ENCODE measurements at places on chromosomes 7 and 10.
A peak's percentile ranks its signal among the peaks of the same experiment; 100 is the strongest.

- no peak for DNase-seq
Measured at GRCh38 chr7:138898255-138898654, 82.9 kb downstream of the KIAA1549 start.

GRCh38 chr7:70044064-70044463, 445.8 kb downstream of the AUTS2 start:
- DNase-seq: no peak

DNA sequence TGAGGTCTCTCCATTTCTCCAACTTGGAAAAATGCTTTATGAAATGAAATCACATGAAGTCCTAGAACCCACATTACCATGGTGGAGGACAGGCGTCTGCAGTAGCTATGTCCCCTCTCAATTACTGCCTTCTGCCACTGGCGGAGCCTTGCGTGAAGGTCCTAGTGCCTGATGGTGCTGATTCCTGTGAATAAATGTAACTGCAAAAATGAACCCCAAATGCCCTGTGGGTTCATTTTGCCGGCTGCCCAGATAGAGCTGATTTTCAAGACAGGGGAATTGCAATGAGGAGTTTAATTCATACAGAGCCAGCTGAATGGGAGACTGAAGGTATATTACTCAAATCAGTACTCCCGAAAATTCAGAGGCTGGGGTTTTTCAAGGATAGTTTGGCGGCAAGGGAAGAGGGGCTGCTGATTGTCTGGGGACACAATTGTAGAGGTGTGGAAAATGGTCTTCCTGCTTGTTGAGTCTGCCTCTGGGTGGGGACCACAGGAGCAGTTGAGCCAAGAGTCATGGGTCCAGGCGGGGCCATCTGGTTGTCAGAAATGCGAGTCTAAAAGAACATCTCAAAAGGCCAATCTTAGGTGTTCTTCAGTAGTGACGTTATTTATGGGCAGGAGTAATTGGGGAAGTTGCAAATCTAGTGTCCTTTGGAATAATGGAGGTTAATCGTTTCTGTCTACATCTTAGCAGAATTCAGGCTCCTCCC, 13.5 kb downstream of the PRF1 start:
- no peak for DNase-seq

DNA sequence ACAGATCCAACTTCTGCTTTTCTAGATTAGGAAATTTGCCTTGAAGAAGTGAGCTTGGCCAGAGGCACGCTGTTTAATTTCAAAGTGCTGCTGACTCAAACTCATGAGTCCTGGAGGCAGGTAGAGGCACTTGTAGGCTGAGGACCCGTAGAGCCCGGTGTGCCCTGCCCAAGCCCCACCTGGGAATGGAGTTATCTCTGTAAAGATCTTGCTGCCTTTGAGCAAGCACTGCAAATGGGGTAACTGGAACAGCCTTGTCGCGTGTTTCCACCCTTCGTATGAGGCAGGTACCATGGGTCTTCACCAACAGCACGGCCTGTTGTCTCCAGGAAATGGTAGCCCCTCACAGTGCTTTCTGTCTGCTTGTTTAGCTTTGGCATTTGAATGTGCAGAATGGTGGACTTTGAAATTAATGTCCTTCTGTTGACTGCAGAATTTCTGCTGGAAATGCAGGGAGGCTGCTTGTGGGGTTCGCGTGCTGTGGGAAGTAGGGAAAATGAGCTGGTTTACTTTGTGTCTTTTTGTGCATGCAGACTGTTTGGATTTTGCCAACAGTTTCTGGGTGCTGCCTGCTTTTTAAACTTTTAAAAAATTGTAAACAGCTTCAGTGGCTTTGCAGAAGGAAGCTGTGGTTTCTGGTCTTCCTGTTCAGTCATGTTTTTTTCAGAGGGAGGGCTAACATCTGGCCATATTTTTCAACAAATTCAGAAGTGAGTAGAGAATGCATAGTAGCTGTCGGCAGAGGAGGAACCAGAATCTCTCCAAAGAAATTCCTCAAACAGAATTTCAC, 27.2 kb downstream of the CCM2 start:
- DNase-seq: no peak

DNA sequence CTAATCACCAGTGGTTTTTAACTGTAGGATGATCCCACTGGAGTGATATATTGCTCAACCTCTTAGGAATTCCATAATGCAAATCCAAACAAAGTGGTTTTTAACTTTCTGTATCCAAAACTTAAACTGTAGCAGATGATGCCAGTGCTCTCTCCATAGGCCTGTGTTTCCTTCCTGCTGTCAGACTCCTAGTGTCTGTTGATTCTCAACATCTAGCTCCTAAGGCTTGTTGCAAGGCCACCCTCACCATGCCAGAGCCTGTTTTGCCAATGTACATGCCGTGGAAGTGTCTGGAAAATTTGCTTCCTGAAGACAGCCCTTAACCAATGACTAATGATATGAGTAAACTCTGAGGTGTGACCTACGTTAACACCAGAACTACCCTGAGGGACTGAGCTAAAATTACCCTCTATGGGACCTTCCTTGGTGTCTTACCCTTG, 39.3 kb downstream of the C1GALT1 start:
- DNase-seq: no peak

DNA sequence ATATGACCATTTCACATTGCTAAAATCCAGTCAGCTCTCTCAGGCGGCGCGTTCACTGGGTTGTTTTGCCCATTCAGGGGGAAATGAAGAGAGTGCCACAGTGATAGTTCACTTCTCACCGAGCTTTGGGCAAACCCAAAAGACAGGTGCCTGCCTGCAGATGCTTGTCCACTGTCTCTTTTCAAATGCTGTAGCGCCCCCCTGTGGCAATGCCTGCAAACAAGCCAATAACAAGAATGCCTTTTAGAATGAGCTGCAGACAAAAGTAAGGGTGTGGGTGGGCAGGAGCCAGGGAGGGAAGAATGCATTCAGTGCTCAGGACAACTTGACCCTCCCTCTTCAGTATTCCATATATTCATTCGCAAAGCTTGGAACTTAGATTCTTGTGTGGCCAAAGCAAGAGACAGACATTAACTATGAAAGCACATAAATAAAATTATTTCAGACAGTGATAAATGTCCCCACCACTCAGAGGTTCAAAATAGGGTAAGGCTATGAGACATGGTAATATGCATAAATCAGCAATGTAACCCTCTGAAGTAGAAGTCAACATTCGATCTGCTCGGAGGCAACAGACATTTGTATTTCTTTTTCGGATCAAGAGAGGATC, 86.9 kb downstream of the JAZF1 start:
- peak; percentile 32 for DNase-seq

- DNase-seq: no peak
Measured at GRCh38 chr7:55144333-55145317, 125.8 kb downstream of the EGFR start.

DNA sequence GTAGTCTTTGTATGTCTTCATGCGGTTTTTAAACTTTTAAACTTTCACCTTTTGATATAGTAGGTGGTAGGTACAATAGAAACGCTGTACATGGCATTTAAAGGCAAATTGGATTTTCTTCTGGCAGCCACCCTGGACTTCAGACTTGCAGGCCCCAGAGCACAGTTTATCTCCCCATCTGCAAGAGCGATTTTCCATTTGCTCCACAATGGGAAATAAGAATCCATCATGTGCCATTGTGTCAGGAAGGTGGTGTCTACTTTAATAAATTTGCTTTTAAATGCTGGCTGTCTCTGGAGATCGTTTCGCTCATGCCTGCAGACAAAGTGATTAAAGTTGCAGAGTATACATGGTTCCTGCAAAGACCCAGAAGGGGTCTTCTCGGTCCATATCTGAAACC, 38.9 kb downstream of the UNC5B start:
- no peak for DNase-seq

- no peak for DNase-seq
Measured at GRCh38 chr10:42984035-42984610, 92.7 kb upstream of the RET start.

DNA sequence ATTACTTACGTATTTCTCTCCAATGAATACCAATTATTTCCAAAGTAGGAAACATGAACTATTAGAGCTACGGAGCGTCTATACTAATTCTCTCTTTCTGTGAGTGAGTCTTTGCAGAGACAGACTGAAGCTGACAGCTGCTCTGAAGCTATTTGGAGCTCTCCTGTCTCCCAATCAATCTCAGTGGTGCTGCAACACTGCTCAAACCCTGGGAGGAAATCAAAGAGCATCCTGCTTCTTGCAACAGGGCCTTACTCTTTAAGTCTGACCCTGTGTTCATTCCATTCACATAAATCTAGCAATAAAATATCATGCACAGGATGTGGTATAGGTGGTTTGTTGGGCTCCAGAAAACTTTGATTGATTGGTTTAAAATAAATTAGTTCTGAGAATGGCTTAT, 685.7 kb upstream of the IGFBP3 start:
- DNase-seq: no peak

GRCh38 chr7:38846280-38846679, 62.7 kb downstream of the VPS41 start:
- no peak for DNase-seq

GRCh38 chr7:148589640-148590039, 926 bp upstream of the C7orf33 start:
- no peak for DNase-seq

DNA sequence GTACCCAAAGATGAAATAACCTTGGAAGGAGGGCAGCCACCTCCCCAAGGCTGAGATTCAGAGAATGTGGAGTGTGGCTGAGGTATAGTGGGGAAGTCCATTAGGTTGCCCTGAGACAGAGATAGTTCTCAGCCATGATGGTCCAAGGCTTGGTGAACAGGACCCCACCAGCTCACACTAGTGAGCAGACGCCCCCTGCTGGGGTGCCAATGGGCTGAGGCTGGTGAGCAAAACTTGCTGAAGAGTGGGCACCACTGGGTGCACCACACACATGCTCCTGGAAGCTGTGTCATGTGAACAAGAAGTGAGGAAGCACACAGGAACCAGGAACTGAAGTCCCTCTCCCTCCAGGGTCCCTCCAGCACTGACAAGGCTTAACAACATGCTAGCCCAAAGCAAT, 8.9 kb downstream of the FBXL13 start:
- DNase-seq: peak; percentile 31

DNA sequence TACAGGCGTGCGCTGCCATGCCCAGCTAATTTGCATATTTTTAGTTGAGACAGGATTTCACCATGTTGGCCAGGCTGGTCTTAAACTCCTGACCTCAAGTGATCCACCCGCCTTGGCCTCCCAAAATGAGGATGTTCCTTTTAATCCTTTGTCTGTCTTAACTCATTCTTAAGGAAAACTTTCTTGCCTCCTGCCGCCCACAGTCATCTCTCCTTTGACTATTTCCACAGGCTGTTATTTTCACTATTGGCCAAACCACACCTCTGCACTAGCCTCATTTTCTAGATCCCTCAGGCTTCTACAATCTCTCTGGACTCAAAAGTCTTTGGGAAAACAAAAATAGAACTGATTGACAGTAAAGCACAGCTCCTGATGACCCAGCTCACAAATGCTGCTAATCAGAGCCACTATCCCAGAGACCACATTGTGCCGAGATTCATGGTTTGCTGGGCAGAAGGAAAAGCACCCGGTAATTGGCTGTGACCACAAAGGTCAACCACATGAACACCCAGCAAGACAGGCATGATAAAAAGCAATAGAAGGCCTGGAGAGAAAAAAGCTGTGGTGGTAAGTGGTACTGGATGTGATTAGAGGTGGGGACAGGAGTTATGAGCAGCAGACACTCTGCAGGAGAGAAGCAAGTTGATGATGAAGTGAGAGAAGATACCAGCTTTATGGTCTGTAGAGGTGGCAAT, 44.1 kb upstream of the ZNRF2 start:
- no peak for DNase-seq

GRCh38 chr10:9437131-9437530, 1382.6 kb downstream of the GATA3 start:
- no peak for DNase-seq

- no peak for DNase-seq
Measured at GRCh38 chr7:150979713-150980390, 1.7 kb upstream of the KCNH2 start.

GRCh38 chr10:62817121-62817765, 1.1 kb upstream of the EGR2 start:
- peak; percentile 52 for DNase-seq

- DNase-seq: no peak
Measured at GRCh38 chr7:142461437-142461836, 203.6 kb upstream of the PRSS58 start.

GRCh38 chr7:43123457-43123856, 11.0 kb downstream of the HECW1 start:
- no peak for DNase-seq

- DNase-seq: no peak
Measured at GRCh38 chr7:158824028-158824427, 5.3 kb downstream of the ESYT2 start.

- DNase-seq: no peak
Measured at GRCh38 chr10:50216894-50217293, 34.4 kb downstream of the ASAH2 start.

GRCh38 chr7:93015101-93015778, 102.5 kb downstream of the SAMD9 start:
- DNase-seq: no peak

GRCh38 chr7:106421181-106421762, 136.5 kb upstream of the NAMPT start:
- no peak for DNase-seq

DNA sequence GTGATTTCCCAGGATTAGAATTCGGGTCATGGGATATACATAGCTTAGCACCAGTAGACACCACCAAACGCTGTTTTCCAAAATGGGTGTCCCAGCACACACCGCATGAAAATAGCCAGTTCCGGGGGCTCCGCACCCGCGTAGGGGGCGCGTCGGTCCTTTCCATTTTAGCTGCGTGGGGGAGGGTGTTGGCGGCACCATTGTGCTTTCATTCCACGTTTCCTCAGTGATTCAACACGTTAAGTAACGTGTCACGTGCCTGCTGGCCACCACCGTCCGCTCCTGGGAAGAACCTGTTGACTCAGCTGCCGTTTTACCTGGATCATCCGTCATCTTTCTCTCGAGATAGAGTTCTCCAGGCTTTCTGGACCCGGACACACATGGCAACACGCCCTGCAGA, 25.6 kb upstream of the ADGRA1 start:
- no peak for DNase-seq

DNA sequence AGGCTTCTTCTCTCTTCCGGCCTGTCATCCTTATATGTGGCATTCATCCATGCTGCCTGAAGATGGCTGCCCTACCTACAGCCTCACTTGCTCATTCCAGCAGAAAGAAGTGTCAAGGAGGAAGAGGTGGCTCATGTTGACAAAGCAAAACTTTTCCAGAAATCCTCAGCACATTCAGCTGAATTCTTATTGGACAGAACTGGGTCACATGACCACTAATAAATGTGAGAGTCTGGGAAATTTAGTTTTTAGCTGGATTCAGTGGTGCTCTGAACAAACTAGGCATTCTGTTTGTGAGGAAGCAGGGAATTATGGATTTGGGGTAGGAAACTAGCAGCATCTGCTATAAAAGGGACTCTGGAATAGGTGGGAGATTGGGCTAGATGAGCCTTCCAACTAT, 58.6 kb downstream of the CHN2 start:
- DNase-seq: no peak

All from stimulated activated CD4-positive, alpha-beta T cell treated with anti-CD3 and anti-CD28 coated beads, Interleukin-15, amount 100 ng/mL, for 1 hour (primary cell).